ENCODE measurements at places on chromosomes 2 and 18.

DNA sequence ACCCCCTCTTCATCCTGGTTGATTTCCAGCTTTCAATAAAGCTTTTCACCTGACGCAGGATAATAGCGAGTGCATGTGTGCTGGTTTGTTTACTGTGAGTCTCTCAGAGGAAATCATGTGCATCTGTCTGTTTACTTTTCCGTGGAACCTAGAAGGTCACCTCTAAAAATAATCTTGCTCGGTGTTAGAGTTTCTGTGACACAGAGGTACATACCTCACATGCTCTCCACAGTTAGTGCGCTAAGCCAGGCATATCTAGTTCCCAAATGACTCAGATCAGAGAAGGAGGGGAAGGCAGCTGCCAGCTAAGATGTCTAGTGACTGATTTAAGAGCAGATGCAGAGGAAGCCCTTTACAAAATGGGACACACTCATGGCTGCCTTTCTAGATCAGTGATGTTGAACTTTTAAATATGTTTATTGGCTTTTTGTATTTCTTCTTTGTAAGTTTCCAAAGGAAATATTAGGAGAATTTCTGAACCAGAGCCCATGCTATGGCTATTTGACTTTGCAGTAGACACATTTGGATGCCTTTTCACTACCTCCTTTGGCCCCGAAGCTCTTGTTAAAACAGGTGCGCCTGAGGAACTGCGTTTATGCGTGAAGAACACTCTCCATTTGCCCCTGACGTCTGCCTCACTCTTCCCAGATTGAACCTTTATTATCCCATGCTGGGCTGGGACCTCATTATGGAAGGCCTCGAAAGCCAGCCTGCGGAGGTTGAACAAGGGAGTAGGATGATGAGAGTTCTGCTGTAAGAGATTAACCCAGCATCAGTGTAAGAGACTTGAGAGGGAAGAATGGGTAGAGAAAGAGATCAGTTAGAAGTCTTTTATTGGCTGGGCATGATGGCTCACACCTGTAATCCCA, 145.6 kb downstream of the FAM161A start:
- no peak for DNase-seq

DNA sequence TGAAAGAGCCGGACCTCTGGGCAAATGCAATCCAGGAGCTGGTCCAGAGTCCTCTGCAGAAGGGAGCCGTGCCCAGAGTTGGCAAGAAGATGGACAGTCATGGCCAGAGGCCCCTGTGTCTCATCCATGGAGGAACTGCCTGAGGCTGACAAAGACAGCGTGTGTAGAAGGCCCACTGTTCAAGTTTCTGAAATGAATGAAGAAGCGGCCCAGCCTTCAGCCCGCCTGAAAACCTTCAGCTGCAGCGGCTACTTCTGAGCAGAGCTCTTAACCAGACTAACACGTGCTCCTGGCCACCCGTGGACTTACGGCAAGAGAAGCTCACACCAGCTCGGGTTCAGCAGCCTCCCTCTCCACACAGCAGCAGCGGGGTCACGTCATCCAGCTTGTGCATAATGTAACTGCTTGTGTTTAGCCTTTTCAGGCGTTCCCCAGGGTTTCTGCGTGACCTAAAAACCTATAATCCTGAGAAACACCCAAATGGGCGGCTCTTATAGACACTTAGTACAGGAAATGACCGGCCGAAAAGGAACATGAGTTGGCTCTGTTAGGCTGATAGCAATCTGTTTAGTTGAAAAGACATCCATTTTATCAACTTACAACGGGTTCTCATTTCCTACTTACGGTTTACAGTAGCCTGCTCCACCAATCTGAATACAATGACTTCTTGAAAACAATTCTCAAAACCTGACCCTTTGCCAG, at the start of gene FAM124B:
Gene FAM124B (minus strand): TSS at position 467 of the 702 bp plus-strand sequence. CDS start 339 bp downstream, at position 128.
- no peak for DNase-seq

DNA sequence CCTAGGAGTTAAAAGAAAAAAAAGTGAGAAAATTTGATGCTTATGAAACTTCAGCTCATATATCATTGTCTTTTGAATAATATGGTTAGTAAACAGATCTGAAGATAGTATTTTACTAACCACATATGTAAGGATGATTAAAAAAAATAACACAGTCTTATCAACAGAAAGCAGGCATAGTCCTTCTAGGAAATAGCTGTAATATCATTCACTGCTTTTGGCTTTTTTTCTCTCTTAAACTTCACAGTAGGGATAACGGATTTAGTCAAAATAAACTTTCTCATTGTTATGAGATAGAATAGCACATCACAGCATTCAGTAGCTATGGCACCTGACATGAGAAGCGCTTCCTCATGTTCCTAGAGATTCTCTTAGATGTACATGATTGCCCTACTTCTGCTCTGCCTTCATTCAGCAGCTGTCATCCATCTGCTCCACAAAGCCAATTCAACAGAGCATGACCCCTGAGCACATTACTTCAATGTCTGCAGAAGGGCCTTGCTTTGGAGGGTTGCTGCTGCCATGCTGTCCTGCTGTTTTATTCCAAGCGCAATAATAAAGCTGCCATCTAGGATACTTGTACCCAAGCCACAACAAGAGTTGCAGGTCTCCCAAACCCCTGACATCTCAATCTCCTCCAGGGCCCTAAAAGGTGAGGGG, 67.0 kb downstream of the TTC21B start:
- DNase-seq = no peak

DNA sequence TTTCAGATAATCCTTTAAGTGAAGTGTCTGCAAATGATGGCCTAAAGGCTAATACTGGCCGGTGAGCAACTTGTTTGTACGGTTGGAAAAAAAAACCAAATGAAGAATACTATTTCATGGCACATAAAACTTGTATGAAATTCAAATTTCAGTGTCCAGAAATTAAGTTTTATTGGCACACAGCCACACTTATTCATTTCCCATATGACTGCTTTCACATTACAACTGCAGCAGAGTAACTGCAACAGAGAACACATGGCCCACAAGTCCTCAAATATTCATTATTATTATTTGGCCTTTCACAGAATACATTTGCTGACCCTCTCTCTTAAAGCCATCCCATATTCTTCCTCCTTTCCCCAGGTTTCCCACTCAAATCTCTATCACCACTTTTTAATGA, 1268.6 kb downstream of the LRP1B start:
- no peak for DNase-seq

DNA sequence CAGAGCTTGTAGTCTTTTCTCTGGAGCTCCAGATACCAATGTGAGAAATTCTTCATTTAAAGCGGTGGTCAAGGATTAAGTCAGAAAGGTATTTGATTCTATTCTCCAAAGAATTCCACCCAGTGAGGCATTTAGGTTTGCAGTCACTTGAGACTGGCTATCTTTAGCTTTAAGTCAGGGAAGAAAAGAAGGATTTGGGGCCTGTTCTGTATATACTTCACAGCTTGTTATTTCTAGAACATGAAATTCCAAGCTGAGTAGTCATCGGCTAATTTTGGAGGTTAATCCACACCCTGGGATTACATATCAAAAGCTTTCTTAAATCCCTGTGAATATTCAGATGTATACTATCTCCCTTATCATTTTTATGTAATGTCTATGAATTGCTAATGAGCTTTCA, 39.4 kb downstream of the MYOM1 start:
- no peak for DNase-seq

- no peak for DNase-seq
Measured at GRCh38 chr18:59639821-59640220, 57.4 kb downstream of the CCBE1 start.

- no peak for DNase-seq
Measured at GRCh38 chr2:100273387-100273786, 48.9 kb downstream of the LONRF2 start.

DNA sequence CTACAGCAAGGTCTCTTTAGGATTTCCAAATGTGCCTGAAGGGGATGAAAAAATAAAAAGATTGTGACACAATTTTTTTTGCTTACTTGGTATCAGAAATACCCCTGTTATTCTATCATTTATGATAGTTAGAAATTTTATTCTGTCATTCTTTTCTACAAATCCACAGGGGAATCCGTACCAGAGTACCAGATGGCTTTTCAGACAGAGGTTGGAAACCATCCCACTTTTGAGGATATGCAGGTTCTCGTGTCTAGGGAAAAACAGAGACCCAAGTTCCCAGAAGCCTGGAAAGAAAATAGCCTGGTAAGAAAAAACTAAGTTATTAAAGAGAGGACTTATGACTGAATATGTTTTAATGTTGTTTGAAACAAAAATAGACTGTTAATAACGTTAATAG, 92.6 kb upstream of the FAM117B start:
- no peak for DNase-seq

DNA sequence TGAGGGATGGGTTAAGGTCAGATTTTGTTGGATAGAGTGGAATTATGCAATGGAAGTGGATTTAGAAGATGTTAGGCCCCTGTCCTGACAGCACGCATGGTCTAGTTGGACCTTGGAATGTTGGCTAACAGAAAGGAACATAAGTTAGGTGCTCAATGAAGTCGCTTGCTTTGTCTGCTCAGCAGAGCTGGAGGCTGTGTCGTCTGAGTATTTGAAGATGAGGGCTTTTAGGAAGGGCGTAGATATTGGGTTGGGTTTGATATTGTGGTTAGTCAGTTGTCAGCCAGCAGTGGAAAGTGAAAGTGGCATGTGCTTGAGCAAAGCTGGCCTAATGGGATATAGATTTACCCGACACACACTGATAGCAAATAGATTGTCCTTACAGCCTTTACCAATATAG, 239.3 kb downstream of the PRKCE start:
- no peak for DNase-seq

- DNase-seq = no peak
Measured at GRCh38 chr2:237418300-237418699, 4.3 kb upstream of the COL6A3 start.

GRCh38 chr18:68557183-68557582, 157.7 kb downstream of the TMX3 start:
- DNase-seq = no peak

- DNase-seq = no peak
Measured at GRCh38 chr2:73983322-73984202, 1.1 kb upstream of the TET3 start.

DNA sequence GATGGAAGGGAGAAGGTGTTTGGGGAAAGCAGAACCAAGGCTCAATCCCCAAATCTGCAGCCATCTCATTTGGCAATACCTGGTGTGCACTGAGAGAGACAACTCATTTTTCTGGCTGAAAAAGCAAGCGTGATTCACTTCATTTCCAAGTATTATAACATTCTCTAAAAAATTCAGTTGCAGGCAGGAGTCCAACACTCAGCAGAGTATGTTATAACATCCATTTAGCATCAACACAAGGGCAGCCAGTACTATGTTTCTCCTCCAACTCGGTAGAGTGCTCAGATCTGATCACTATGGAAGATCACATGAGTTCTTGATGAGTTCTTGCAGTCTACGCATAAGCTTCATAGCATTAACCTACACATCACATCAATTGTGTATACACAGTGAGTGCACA, 99.4 kb upstream of the PID1 start:
- no peak for DNase-seq

DNA sequence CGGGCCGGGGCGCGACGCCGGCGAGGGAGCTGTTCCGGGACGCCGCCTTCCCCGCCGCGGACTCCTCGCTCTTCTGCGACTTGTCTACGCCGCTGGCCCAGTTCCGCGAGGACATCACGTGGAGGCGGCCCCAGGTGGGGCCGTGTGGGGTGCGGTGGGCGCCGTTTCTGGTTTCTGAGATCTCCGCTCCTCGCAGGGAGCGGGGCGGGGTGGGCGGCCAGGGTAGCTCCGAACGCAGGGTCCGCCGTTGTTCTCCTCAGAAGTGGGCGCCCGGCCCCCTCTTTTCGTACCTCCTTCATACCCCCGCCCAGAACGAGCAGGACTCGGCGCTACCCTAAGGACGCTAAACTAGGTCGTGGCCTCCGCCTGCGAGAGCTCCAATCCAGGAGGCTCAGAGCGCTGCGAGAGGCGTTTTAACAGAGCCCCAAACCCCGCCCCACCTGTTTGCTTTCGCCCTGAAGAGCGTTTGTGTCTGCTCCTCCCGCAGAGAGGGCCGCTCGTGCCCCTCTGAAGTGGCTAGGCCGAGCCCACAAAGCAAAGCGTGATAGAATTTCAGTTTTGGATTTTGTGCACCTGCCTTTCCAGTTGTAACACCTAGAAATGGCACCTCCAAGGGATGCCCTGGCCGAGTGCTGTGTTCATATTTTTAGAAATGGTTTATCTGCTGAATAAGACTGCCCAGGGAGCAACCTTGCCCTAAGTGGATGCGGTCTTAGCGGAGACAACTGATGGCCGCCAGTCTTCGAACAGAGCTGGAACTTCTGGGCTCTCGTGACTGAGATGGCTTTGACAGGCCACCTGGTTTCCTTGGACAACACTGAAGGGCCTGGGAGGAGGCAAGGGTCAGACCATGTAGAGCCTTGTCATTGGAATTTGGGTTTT, 626 bp downstream of the CAPN10 start:
- no peak for DNase-seq

- DNase-seq = no peak
Measured at GRCh38 chr18:61574665-61575064, 241.4 kb downstream of the CDH20 start.

DNA sequence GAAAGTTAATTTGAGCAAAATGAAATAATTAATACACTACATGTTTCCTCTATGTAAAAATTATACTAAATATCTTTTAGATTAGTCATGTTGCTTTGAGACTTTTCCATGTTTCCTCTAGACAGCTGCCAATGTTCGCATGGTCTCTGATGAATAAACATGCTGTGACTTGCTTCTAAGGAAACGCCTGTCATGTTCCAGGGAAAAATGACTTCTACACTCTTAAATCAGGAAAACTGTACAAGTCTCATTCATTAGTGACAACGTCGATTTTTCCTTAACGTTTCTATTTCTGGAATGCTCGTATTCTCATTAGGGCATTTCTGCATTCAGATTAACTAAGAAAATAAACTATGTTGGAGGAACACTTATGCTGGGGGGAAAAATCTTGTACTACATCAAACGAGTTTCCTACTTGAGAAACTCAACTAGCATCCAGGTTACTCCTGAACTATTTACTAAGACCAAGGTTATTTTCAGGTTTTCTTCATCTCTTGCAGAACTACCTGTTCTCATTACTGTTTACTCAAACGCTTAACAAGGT, 1.6 kb downstream of the COBLL1 start:
- DNase-seq = no peak

DNA sequence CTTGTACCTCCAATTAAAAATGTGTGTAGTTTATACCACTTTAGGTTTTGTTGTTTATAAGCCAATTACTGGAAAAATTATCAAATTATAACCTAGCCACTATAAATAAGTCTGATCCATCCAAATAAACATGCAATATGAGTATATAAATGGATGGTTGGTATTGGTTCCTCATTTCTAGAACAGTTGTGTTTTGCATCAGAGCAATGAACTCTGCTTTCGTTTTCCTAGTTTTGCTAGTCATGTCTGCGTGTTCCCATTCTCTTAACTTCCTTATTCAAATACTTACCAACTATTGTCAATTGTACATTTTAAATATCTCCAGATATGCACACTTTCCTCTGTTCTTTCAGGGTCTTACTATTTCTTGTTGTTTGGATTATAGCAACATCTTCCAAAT, 641.7 kb downstream of the NR4A2 start:
- no peak for DNase-seq

DNA sequence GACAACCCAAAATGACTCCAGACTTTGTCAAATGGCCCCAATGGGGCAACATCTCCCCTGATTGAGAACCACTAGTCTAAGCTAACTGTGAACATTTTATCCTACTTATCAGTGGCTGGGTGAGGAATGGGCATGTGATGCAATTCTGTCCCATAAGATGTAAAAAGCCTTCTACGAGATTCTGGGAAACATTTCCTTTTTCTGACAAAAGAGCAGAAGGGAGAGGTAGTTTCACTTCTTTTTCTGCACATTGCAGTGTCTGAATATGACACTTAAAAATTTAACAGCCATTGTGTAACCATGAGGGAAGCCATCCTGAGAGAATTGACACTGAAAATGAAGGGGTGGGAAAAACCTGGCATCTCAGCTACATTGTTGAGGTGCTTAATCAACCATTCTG, 17.3 kb upstream of the MARCHF4 start:
- DNase-seq = no peak

- DNase-seq = no peak
Measured at GRCh38 chr18:13233787-13234783, 15.5 kb downstream of the LDLRAD4 start.

Measured in stimulated activated CD8-positive, alpha-beta memory T cell treated with anti-CD3 and anti-CD28 coated beads, Interleukin-4, amount 100 ng/mL, for 1 hour (primary cell).